ENCODE measurements at places on chromosomes 4 and X.

GRCh38 chr4:185412412-185412811 lies 13.4 kb downstream of the UFSP2 start:
- no peak for DNase-seq

DNA sequence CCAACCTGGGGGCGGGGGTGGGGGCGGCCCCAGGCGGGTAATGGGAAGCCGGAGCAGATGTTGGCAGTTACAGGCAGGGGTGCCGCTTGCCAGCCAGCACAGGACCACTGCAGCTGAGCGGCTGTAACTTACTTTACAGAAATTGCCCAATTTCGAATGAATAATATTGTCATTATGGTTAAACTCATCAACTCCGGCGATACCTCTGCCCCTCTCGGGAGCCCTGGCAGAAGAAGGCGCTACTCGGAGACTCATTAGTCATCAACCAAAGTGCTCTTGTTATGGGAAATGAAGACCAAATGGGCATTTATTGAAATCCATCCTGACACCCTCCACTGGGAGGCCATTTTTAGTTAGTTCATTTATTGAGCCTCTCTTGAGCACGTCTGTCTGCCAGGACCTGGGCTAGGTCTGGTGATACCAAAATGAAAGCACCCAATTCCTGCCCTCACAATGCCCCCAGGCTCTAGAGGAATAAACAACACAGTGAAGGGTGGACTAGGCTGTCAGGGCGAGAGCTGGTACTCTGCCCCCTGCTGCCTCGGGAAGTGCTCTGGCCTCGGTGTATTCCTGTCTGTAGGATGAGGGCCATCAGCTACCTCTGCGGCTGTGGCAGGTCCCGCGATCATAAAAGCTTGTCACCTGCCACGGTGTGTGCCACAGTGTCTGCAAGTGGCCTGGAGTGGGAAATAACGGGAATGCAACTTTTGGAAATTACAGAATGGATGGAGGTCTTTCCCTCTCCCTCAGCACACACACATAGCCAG lies 159.1 kb upstream of the PSAPL1 start:
- no peak for DNase-seq

GRCh38 chr4:70833675-70834074 lies 6.0 kb downstream of the GRSF1 start:
- DNase-seq, result no peak

DNA sequence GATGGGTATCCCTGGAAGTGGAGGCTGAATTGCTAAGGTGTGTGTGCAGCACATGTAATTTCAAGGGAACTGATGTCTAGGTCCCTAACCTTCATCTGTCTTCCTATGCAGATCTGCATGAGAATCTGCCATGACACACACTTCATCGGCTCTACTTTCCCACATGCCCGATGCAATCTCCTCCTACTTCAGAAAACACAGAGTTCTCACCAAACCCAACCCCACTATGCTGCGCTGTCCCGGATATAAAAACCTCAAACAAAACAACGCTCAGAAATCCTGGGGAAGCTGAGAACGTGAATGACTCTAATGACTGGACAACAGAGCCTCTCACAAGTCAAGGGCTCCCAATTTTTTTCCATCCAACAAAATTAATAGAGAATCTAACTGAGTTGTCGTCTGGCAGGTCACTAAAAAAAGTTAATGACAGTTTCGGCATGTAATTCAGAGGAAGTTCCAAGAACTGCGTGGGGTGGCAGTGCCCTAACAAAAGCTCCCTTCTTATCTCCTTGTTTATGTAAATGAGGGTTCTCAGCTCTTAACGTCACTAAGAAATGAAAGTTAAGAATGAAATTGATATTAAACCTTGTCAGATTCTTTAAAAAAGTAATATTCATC lies 39.0 kb downstream of the STX18 start:
- DNase-seq, result no peak

- DNase-seq, result no peak
These were observed 42.7 kb upstream of the GRPEL1 start for GRCh38 chr4:7110546-7110945.

DNA sequence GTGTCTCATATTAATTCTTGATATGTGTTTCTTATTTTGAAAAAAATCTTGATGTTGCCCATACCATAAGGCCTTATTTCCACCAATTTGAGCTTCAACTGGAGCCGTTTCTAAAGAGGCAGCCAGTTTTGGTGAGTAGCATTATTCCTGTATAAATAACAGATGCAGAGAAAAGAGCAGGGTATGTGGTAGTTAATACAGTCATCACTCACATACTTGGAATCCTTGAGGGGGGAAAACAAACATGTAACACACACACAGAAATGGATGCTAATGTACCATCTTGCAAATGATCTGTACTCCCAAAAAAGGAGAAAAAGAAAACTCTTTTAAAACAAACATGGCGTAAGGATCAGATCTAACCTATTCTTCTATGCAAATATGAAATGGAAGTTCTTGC lies 389.7 kb downstream of the GPM6A start:
- DNase-seq, result no peak

DNA sequence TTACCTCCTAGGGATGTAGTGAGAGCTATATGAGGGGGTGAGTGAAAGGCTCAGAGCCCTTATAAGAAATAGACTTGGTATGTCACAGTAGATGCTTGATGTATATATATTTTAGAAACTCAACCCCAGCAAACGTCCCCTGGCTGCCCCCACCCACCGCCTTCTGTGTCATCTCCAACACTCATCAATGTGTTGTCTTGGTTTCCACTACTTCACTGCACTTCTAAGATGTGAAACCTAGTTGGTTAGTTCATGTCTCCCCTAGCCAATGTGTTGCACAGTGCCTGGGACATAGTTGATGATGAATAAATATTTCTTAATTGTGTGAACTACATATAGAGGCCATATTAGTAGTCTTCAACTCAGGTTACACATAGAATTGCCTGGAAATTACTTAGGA lies 4.4 kb downstream of the FGFBP2 start:
- no peak for DNase-seq

- DNase-seq, result peak; percentile 12
These were observed 74.8 kb upstream of the PASD1 start for GRCh38 chrX:151488677-151489076.

- DNase-seq, result no peak
These were observed 75.2 kb downstream of the PSAPL1 start for GRCh38 chr4:7359400-7360062.

DNA sequence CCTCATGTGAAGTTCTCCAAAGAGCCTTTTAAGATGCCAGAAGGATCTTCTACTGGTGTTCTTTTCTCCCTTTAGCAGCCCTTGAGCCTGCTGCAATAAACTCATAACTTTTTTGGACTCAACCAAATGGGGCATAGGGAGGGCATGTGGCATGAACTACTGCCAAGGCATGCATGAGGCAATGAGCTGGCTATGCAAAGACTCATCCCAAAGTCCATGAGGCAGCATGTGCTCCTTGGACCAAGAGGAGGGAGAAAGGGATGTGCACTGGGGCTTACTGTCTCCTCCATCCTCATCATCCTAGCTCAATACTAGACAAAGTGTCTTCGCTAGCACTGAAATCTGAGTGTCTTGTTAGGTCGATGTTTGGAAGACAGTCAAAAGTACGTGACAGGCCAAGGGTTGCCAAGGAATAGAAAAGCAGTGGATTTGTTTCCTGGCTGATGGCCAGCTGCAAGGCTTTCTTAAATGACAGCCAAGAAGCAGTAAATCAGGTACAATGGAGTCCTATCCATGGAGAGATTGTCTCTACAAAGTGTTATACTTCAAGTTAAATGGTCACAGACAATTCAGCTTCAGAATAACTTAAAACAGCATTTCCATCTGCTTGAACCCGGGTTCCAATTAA lies 44.5 kb upstream of the ATXN3L start:
- DNase-seq, result no peak

DNA sequence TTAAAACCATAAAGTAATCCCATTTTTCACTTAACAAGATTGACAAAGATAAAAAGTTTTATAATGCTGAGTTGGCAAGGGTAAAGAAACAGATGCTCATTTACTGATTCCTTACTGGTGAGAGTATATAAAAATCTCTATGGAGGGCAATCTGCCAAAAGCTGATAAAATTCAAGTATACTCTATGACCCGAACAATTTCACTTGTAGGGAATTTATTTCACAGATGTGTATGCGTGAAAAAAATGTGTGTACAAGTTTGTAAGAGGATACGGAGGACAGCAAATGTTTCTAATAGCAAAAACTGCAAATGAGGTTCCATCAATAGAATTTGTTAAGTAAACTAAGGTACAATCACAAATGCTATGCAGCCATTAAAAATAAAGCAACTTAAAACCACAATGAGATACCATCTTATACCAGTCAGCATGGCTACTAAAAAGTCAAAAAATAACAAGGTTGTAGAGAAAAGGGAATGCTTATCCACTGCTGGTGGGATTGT lies 23.4 kb downstream of the DHX15 start:
- DNase-seq, result no peak

DNA sequence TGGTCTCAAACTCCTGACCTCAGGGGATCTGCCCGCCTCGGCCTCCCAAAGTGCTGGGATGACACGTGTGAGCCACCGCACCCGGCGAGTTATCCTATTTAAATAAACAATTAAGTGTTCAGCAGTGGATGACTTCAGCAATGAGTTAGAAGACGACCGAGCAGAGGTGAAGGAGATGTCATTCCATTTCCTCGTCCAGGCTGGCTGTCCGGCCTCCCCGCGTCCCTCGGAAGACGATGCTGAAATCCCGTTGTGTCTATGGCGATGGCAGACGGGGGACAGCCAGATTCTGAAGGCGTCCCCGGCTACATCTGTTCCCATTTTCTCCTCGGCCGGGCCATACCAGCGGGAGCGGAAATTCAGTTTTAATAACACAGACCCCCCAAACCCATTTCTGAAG lies 209.8 kb downstream of the CRLF2 start:
- DNase-seq, result no peak

DNA sequence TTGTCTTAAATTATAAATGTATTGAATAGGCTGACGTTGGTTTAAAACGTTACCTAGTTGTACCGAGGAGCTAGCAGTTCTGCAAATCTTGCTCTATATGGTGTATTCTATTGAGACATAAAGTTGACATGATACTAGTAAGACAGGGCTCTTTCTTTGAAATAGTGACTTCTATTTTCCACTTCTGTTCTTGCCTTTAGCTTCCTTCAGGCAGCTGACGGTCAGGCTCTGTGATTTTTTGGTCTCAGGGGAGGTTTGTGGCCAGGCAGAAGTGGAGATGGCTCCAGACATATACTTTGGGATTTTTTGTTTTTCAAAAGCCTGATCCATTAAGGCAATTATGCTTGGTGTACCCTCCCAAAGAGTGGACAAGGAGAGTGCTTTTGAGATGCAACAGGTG lies 95.2 kb downstream of the SLC34A2 start:
- DNase-seq, result no peak

- no peak for DNase-seq
These were observed 96.0 kb upstream of the GABRG1 start for GRCh38 chr4:46219872-46220271.

GRCh38 chrX:86047936-86048280 lies 550 bp upstream of the CHM start:
- no peak for DNase-seq

- DNase-seq, result no peak
These were observed 178.0 kb downstream of the DCLK2 start for GRCh38 chr4:150256225-150256620.

DNA sequence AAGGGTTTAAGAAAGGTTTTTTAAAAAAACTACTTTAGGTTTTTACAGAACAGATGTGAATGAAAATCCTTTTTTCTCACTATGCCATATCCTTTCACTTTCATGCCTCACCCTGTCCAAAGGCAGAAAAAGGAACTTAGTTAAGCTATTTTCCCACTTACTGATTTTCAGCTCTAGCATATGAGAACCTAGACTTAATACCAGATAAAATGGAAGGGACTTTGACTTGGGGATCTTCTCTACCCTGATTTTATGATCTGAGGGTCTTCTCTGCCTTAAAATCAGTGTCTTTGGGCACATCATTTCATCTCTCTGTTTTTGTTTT lies 42.4 kb downstream of the FNIP2 start:
- no peak for DNase-seq

- DNase-seq, result no peak
These were observed 303.1 kb downstream of the ARHGAP24 start for GRCh38 chr4:85777908-85778631.

DNA sequence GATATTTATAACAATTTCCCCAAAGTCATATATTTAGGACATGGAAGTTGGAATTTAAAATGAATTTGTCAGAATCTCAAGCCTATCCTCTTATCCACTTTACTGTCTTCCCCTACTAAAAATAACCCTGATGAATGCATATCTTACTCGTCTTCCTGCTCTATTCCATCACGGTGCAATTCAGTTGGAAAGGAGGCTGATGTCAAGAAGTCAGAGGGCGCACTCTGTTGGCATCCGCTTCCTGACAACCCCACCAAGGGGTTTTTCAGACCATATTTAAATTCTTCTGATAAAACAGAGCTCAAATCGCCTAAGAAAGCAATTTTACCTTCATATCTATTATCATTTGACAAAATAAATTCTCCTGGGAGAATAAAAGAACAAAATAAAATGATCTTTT lies 233.5 kb downstream of the ARHGAP24 start:
- DNase-seq, result no peak

- DNase-seq, result no peak
These were observed 45.3 kb downstream of the TSC22D3 start for GRCh38 chrX:107730298-107730655.

- DNase-seq, result no peak
These were observed 13.6 kb downstream of the SMIM20 start for GRCh38 chr4:25927361-25928195.

DNA sequence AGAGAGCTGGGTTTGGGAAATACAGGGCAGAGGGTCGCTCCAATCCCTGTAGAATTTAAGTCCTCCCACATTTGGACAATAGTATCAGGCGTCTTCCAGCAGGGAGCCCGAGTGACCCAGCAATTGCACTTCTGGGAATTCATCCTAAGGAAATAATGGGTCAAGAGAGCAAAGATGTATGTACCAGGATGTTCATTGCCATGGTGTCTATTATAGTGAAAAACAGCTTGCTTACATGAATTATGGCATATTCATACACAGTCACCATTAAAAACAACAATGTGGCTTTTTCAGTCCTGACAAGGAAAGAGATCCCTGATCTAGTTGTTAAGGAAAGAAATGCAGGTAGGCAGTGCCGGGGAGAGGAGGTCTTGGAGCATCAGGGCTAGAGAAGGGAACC lies 167.7 kb downstream of the PJA1 start:
- no peak for DNase-seq

Measured in bronchial epithelial cell (primary cell).